Activated T-helper 1 cell treated with Interleukin-2 at 50 U/mL for 16 hours (primary cell): ENCODE measurements at places on chromosomes 4 and X.

- DNase-seq = no peak
Observed at GRCh38 chrX:15244421-15244820, 25.5 kb downstream of the ASB9 start.

- no peak for DNase-seq
Observed at GRCh38 chr4:155491336-155492120, 114.8 kb upstream of the MAP9 start.

DNA sequence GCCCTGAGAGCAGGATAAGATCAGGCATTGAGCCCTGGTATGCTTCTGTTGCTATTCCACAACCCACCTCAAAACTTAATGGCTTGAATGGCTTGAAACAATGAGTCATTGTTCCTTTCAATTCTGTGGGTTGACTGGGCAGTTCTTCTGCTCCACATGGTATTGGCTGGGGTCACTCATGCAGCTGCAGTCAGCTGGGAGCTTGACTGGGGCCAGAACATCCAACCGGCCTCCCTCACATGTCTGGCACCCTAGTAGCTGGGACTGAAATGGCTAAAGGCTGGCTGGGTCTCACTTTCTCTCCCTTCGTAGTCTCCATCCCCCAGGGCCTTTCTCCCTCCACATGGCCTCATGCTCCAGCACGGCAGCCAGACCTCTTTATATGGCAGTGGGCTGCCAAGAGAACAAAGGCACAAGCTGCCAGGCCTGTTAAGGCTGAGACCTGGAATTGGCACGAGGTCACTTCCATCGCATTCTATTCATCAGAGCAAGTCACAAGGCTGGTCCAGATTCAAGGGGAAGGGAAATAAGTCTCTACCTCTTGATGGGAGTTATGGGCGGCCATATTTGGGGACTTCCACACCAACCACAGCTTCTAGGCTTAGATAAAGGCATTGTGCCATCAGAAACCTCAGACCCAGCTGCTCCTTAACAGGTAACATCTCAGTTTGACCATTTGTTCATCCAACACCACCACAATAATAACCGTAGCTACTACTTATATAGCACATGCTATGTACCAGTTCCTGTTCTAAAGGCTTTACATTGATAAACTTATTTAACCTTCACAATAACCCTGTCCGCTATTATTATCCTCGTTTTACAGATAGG, 159.7 kb upstream of the ATP6AP2 start:
- DNase-seq = no peak

- DNase-seq = no peak
Observed at GRCh38 chr4:111639876-111640275, 505.4 kb upstream of the FAM241A start.

DNA sequence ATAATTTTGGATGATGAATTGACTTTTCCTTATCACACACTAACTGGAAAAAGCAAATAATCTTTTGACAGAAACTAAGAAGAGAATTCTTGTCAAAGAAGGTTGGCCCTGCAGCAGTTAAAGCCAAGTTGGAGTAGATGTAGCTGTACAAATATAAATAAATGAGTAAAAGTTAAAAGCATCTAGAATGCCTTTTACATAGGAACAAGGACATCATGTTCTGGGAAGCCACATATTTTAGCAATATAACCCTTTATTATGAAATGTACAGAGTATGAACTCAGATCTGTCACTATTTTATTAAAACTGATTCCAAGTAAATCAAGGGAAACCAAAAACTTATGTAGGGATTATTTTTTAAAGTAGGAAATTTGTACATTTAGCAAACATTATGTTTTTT, 269.4 kb upstream of the FAT4 start:
- no peak for DNase-seq
